ENCODE measurements at places on chromosomes 6 and 20.

GRCh38 chr20:24812373-24812772, 136.7 kb upstream of the CST7 start:
- no peak for DNase-seq

DNA sequence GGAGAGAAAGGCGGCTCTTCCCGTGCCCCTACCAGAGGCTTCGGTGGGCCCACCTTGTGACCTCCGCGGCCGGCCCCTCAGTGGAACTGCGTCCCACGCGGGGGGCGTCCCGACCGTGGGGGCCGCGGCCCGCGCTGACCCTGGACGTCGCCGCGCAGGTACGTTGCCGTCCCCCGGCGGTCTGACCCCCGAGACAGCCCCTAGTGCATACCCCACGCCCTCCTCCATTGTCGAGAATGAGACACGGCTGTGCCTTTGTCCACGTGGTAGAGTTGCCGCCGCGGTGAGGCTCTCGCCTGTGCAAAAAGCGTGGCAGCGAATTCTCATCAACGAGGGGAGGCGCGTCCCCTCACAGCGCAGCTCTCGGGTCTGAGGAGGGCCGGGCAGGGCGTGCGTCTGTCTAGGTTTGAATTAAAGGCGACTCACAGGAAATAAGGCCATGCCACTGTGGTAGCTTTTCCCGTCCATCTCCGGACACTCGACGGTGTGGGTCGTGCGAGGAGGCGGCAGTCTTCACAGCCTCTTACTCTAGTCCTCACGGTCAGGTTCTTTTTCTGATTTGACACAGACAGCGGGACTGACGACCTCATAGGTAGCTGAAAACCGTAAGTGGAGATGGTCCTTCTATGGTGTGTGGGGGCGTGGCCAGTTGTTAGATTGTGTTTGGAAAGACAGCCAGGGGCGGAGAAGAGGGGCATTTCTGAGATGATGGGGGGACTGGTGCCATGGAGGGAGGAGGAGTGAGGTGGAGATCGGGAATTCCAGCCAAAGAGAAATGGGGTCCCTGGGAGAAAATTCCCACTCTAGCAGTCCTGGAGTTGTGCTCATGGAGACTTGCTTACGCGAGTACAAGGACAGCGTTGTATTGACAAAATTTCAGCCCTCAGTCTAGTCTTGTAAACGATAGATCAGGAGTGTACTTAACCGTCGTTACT, 580 bp downstream of the NXT1 start:
- DNase-seq: peak; percentile 26

DNA sequence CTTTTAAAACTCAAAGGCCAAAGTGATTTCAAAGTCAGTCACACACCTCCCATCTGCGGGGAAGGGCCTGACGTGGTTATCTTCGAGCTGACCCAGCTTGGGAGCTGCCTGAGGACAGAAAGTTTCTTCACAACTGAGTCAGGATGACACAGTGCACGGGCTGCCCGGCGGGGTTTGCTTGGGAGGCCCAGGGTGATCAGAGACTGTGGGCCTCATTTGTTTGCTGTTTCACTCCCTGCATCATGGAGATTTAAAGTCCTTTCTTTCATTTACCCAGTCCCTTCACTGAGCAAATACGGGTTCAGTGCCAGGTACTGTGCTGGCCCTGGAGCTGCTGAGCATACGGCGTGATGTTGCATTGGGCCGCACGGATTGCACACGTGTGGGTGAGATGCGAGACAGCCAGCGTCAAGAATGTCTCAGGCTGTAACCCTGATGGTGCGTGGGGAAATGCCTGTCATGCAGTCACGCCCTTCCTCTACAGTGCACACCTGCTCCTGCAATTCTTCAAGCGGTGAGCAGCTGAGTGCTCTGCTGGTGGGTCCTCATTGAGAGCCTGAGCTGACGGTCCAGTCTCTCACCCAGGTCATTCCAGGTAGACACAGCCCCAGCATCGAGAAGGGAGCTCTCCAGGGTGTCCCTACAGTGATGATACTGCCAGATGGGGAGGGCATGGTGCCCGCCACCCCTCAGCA, 82.7 kb upstream of the PMEPA1 start:
- no peak for DNase-seq

DNA sequence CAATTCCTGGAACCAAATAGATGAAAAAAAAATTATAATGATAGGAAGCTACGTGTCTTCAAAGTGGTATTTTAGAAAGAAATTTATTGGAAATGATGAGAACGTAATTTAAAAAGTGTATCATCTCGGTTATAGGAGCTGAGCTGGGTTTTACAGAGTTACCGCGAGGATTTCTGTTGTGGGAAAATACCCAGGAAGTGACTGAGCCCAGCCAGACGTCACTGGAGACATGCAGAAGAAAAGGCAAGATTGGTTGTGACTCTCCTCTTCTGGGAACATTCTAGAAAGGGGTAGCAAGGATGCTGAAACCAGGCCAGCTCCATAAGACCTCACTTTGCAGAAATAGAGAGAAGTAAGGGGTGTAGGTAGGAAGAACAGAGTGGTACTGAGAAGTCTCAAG, 95.9 kb upstream of the ADGRF1 start:
- no peak for DNase-seq

DNA sequence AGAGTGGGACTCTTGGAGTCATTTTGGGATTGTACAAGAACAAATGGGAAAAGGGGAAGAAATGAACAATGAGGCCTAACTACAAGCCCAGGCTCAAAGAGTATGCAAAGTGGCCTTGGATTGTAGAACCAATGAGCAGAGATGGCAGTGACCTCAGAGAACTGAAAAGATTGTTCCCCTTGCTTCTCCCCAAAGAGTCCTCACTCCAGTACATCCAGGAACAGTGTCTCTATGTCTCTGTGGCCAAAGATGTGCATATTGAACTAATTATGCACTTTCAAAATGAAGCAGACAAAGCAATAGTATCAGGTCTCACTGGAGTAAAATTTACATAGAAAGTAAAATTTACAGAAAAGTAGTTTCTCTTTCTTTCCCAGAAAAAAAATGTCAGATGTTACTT, 81.0 kb downstream of the SMLR1 start:
- no peak for DNase-seq

DNA sequence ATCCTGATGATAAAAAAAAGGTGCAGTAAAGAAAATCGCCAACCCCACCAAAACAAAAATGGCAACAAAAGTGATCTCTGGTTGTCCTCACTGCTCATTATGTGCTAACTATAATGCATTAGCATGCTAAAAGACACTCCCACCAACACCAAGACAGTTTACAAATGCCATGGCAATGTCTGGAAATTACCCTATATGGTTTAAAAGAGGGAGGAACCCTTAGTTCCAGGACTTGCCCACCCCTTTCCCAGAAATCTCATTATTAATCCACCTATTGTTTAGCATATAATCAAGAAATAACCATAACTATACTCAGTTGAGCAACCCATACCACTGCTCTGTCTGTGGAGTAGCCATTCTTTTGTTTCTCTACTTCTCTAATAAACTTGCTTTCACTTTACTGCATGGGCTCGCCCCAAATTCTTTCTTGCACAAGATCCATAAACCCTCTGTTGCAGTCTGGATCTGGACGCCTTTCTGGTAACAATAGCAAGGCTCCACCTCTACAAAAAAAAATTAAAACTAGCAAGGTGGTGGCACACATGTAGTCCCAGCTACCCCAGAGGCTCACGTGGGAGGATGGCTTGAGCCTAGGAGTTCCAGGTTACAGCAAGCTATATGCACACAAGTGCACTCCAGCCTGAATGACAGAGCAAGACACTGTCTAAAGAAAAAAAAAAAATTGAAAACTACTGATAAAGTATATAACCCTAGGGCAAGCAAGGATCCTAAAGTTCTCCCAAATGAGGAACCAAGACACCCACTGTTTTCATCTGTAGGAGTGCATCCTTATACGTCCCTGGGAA, 278.8 kb upstream of the JARID2 start:
- DNase-seq: no peak

DNA sequence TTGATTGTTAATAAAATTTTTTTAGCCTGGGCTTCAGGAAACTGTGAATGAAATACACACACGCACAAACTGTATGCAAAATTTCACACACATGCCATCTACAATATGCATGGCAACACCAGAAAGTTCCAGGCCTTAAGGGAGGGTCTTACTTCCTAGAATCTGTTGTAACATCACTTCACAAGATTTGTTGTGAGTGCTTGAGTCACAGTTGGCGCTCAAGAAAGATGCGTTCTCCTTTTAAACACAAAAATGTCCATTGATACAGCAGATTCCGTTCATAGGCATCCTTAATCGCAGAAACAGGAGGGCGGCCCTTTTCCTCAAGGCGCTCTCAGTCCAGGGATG, 485 bp upstream of the RTF2 start:
- no peak for DNase-seq

- DNase-seq: no peak
These were observed 112.1 kb upstream of the IYD start for GRCh38 chr6:150256618-150257272.

GRCh38 chr20:478949-479429, 16.7 kb upstream of the TBC1D20 start:
- DNase-seq: no peak

DNA sequence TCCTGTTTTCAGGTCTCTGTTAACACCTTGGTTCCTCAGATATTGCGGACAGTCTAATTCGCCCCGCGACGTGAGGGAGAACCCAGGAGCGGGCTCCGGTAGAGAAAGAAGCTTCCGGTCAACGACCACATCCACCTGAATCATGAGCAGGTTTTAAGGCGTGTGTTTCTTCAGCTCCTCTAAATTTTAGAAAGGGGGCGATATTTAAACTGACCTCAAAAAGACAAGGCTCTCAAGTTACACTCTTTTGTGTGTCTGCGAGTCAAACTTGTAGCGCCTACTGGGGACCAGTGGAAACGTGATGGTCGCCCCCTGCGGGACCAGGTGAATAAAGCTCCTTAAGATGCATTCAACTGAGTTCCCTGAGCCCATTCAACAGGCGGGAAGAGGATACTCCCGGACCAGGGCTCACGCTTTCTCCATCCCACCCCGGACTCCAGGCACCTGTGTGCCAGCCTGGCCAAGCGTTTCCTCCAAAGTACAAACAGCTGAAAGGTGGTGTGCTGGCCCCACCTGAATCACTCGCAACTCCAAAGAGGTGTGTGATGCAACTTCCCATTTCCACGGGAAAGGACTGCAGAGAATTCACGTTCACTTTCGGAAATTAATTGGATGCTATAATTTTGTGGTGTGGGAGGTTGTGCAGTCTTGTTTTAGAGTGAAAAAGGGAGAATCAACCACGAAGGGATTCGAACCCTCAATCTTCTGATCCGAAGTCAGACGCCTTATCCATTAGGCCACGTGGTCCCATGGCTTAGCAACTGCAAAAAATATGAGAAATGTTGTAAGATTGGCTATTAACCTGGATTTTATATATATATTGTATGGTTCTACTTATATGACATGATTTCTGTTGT, 17.0 kb downstream of the GPX5 start:
- peak; percentile 45 for DNase-seq

Data from naive thymus-derived CD4-positive, alpha-beta T cell (primary cell).